ENCODE measurements at places on chromosomes 4 and X.

- no peak for DNase-seq
These were observed 127.9 kb downstream of the ZNF330 start for GRCh38 chr4:141348573-141348972.

DNA sequence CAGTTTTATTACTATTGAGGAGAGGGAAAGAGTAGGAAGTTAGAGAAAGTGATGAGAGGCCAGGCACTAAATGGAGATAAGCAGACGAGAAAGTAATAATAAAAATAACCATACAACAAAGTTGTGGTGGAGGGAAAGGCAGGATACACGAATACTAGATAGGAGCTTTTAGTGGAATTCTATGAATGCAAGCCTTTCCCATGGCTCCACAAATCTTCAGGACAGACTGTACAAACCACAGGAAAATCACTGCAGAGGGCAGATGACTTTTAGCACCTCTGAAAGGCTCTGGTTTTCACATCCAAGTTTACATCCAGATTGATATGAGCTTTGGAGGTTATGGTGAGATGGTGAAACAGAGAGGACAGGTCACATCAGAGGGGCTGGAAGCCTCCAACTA, 41.5 kb downstream of the TNIP3 start:
- DNase-seq: no peak

- no peak for DNase-seq
These were observed 149.2 kb downstream of the KDM6A start for GRCh38 chrX:45022150-45022549.

DNA sequence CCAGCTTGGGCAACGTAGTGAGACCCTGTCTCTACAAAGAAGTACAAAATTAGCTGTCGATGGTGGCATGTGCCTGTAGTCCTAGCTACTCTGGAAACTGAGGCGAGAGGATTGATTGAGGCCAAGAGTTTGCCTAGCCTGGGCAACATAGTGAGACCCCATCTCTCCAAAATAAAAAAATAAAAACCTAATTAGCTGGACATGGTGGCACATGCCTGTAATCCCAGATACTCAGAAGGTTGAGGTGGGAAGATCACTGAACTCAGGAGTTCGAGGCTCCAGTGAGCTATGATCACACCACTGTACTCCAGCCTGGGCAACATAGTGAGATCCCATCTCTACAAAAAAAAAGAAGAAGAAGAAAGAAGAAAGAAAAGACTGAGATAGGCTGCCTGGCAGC, 17.4 kb downstream of the PLAC1 start:
- DNase-seq: no peak

DNA sequence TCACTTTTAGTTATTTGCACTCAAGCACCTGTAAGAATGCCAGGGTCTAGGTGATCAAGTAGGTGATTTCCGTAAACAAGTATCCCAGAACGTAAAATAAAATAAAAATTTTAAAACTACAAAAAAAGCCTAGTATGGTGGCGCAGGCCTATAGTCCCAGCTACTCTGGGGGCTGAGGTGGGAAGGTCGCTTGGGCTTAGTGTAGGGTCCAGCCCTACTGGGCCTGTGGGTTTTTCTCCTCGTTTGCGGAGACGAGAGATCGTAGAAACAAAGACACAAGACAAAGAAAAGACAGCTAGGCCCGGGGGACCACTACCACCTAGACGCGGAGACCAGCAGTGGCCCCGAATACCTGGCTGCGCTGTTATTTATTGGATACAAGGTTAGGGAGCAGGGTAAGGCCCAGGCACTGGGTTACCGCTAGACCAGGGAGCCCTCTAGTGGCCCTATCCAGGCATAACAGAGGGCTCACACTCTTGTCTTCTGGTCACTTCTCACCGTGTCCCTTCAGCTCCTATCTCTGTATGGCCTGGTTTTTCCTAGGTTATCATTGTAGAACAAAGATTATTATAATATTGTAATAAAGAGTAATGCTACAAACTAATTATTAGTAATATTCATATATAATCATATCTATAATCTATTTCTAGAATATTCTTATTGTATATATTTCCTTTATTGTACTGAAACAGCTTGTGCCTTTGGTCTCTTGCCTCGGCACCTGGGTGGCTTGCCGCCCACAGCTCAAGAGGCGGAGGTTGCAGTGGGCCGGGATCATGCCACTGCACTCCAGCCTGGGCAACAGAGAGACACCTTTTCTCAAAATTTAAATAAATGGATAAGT, 38.4 kb downstream of the SAGE1 start:
- DNase-seq: peak; percentile 33

- no peak for DNase-seq
These were observed 62.7 kb upstream of the SORBS2 start for GRCh38 chr4:185874516-185875230.

DNA sequence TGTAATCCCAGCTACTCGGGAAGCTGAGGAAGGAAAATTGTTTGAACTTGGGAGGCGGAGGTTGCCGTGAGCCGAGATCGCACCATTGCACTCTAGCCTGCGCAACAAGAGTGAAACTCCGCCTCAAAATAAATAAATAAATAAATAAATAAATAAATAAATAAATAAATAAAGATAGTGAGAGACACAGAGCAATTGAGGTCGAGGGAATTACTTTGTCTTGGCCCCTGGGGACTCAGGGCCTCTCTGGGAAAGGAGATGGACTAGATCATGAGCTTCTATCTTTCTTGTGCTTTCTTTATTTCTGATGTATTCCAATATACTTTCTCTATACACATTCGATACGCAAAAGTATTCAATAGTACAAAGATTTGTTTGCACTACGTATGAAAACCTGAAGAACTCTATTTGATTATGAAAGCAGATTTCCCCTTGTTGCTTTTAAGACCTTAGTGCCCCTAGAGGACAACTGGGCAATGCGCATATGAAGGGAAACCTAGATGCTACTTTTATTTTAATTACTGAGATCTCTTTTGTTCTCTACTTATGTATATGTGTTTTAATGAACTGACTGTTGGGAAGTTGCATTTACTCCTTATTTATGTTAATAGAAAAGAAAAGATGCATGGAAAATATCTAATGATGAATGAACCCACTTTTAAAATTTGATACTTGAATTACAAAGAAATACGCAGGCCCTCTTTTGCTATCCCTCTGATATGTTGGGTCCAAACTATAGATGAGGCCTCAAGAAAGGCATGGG, 12.8 kb upstream of the ELOVL6 start:
- no peak for DNase-seq

- no peak for DNase-seq
These were observed 923.6 kb upstream of the TENM3 start for GRCh38 chr4:181319629-181320028.

GRCh38 chrX:14915596-14915995, 42.4 kb downstream of the MOSPD2 start:
- DNase-seq: no peak

GRCh38 chrX:153245288-153245731, 66.2 kb downstream of the MAGEA1 start:
- no peak for DNase-seq

GRCh38 chr4:8582941-8583654, 2.9 kb downstream of the GPR78 start:
- no peak for DNase-seq

- DNase-seq: peak; percentile 67
These were observed 50.0 kb downstream of the TMA16 start for GRCh38 chr4:163544407-163545038.

GRCh38 chr4:121778991-121779628, 14.1 kb upstream of the SMIM43 start:
- DNase-seq: no peak

- DNase-seq: no peak
These were observed 122.2 kb upstream of the PDE5A start for GRCh38 chr4:119750771-119751170.

GRCh38 chr4:91914176-91914804, 389.5 kb upstream of the GRID2 start:
- no peak for DNase-seq

- DNase-seq: no peak
These were observed 36.1 kb upstream of the DOCK11 start for GRCh38 chrX:118459494-118459893.

GRCh38 chr4:9898596-9899305, 117.3 kb downstream of the DRD5 start:
- no peak for DNase-seq

GRCh38 chr4:145498430-145498829, 16.8 kb downstream of the SMAD1 start:
- no peak for DNase-seq

GRCh38 chr4:79623021-79623870, 215.2 kb upstream of the GK2 start:
- DNase-seq: no peak

- DNase-seq: no peak
These were observed 18.5 kb downstream of the UVSSA start for GRCh38 chr4:1365271-1366178.

GRCh38 chr4:108965016-108965415, 202.2 kb upstream of the ETNPPL start:
- no peak for DNase-seq

GRCh38 chrX:112849016-112849415, 8.4 kb upstream of the AMOT start:
- no peak for DNase-seq

DNA sequence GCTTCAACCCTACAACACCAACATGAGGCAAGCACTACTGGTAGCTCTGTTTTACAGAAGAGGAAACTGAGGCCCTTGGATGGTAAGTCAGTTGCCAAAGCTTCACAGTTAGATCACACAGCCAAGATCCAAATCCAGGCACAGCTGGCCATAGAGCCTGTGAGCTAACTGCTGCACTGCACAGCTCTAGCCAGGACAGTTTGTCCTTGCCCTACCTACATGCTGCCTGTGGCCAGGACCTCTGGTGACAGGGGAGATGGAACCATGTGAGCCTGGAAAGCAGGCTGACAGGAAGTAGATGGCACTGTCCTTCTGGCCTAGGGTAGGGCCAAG, 257.8 kb downstream of the FBXW7 start:
- no peak for DNase-seq

DNA sequence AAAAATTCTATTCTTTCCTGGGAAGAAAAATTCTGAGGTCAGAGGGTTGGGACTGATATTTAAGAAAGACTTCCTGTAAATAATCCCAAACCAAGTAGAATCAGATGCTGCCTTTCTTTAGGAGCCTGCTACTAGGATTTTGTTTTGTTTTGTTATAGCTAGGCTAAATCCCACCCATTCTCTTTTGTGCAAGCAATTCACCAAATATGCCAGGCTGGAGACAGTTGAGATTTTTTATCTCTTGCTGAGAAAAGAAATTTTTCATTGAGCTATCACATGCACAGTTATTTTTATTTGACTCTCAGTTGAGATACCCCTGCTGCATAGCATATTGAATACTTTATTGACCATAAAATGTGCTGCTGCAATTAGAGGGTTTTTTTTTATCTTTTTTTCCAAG, 196.0 kb downstream of the KCNIP4 start:
- no peak for DNase-seq

GRCh38 chr4:78297116-78297800, 240.1 kb downstream of the FRAS1 start:
- DNase-seq: no peak

DNA sequence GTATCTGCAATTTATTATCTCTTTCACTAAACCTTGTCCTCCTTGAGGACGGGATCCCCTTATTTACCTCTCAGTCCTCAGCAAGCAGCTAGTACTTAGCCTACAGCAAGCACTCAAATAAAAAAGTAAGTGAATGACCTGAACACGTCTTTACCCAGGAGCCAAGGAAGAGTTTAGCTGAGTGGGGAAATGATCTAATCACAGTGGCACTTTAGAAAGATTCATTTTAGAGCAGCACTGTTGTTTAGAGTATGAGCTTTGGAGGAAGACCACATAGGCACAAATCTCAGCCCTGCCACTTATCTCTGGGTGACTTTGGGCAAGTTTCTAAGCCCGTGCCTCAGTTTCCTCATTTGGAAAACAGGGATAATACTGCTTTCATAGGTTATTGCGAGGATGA, 2.7 kb downstream of the FAM120C start:
- no peak for DNase-seq

DNA sequence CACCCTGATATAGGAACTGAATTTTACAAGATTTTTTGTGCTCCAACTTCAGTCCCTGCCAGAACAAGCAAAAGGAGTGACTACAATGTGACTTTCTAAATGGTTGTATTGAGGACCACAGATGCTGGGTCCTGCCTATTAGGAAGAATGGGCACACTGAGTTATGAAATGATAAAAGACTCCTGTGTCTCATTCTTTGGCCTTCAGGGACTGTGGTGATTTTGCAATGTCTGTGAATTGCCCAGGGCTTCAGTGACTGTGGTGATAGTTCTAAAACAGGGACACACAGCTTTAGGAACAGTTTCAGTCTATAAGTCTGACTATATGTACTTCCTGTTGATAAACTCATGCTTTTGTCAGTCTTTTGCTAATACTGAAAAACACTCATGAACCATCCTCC, 210.2 kb downstream of the DMD start:
- no peak for DNase-seq

DNA sequence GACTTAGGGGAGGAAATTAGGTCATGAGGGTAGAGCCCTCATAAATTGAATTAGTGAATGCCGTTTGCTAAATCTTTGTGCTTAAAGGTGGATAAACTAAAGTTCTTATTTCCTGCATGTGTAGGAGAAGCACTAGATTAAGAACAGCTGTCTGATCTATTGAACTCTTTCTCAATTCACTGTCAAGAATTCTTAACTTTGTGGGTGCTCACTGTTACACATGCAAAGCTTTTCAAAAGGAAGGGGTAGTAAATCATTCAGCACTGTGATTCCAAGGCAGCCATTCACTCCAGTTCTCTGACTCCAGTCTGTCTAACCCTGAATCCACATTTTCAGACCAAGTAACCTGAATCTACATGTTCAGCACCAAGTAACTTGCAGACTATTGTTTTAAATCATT, 1520.1 kb downstream of the PCDH18 start:
- no peak for DNase-seq

- peak; percentile 64 for DNase-seq
These were observed 337 bp downstream of the STIM2 start for GRCh38 chr4:26860922-26861433.

All from stimulated activated naive CD8-positive, alpha-beta T cell treated with anti-CD3 and anti-CD28 coated beads, Interleukin-15, Interleukin-2, amounts not matched to agents 100 U/mL and 50 U/mL, for 24 hours (primary cell).